ENCODE measurements at places on chromosomes 12 and 14. TPM values are rescaled to one million over a fixed set of nuclear protein-coding genes. Genes with fewer than 3 reads are reported as not detected.

Gene DTX1
- 0.49 TPM for total RNA-seq

Gene TAS2R9
- total RNA-seq = not detected

Gene STAC3
- total RNA-seq = 0.57 TPM

Gene ANKRD13A
- 67.6 TPM for total RNA-seq

Gene ACSS3
- total RNA-seq = 7.4 TPM

Gene HOXC11
- total RNA-seq = not detected

Gene DAO
- not detected for total RNA-seq

Gene RND1
- 6.1 TPM for total RNA-seq

GRCh38 chr12:29229158-29229505 is 80.1 kb downstream of the FAR2 start:
- no peaks in the 10 kb centered on the region for H3K4me1 ChIP-seq
- H3K36me3 ChIP-seq = no peaks in the 10 kb centered on the region
- no peaks in the 10 kb centered on the region for H3K27me3 ChIP-seq
- no peak for DNase-seq

GRCh38 chr12:7058163-7058845 is 2.2 kb upstream of the C1S start:
- H3K36me3 ChIP-seq = no peaks in the 10 kb centered on the region
- H3K4me1 ChIP-seq = peaks cover 50% of the 10 kb centered on the region
- H3K27ac ChIP-seq = no peak overlapping the region
- DNase-seq = no peak

DNA sequence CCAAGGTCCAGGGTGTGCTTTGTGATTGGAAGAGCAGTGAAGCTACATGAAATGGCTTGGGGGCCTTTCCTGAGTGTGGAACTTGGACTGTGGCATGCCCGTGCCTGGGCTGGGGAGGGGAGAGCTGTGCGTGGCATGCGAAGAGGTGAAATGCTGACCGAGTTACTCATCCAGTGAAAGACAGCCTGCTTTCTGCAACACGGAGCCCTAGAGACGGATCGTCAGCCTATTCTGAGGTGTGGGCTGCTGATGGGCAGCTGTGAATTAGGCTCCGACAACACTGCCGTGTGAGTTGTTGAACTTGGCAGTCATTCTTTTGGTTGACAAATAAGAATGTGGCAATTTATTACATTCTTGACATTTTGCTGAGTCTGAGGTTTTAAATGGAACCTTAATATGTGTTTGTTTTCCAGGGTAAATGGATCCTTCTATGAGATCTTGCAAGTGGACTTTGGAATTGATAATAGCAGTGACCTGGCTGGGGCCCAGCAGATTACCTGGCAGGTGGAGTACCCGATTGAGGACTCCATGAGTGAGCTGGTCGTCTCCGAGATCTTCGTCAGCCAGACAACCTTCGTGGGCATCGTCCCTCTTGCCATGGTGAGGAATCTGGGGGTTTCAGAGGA is 453.9 kb downstream of the AACS start:
- no peaks in the 10 kb centered on the region for H3K36me3 ChIP-seq
- H3K4me1 ChIP-seq = no peaks in the 10 kb centered on the region
- no peaks in the 10 kb centered on the region for H3K27me3 ChIP-seq
- no peak overlapping the region for H3K4me3 ChIP-seq
- DNase-seq = no peak

DNA sequence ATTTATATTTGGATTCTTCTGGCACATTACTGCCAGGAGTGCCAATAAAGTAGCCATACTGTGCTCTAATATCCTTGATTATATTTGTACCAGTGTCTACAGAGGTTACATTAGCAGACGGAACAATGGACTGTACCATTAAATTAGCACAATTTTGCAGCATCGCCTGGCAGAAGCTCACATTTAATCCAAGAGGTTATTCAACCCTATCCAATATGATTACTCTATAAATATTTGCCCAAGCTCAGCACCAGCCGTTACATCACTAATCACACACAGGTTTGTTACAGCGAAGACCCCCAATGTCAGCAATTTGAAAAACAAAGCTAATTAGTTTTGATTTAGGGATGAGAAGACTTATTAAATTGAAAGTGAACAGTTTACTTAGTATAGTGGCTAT is 16.9 kb upstream of the MGST1 start:
- no peak overlapping the region for H3K27ac ChIP-seq
- H3K36me3 ChIP-seq = no peaks in the 10 kb centered on the region
- H3K4me3 ChIP-seq = no peak overlapping the region
- H3K4me1 ChIP-seq = no peaks in the 10 kb centered on the region
- DNase-seq = no peak
- no peaks in the 10 kb centered on the region for H3K27me3 ChIP-seq

DNA sequence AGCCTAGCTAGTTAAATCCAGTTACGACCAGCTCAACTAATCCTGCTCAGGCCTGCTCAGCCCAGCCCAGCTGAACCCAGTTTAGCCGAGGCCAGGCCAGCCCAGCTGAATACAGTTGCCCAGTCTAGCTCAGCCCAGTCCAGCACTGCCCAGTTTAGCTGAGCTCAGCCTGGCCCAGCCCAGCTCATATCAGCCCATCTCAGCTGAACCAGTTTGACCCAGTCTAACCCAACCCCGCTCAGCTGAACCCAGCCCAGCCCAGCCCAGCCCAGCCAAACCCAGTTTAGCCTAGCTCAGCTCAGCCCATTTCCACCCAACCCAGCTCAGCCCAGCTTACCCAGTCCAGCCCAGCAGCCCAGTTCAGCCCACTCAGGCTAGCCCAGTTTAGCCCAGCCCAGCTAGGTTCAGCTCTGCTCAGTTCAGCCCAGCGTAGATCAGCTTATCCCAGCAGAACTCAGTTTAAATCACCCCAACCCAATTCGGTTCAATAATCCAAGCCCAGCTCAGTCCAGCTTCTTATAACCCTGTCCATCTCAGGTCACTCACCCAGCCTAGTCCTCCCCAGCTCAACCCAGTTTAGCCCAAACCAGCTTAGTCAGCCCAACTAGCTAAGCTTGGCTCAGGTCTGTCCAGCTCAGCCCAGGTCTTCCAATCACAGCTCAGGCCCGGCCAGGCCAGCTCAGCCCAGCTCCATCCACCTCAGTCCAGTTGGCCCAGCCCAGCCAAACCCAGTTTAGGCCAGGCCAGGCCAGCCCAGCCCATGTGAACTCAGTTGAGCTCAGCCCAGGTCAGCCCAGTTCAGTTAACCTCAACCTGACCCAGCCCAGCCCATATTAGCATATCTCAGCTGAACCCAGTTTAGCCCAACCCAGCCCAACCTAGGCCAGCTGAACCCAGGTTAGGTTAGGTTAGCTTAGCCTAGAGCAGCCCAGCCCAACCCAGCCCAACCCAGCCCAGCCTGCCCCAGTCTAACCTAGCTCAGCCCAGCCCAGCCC is 76.7 kb downstream of the TMEM121 start:
- H3K36me3 ChIP-seq = no peaks in the 10 kb centered on the region
- H3K4me3 ChIP-seq = no peak overlapping the region
- DNase-seq = no peak

DNA sequence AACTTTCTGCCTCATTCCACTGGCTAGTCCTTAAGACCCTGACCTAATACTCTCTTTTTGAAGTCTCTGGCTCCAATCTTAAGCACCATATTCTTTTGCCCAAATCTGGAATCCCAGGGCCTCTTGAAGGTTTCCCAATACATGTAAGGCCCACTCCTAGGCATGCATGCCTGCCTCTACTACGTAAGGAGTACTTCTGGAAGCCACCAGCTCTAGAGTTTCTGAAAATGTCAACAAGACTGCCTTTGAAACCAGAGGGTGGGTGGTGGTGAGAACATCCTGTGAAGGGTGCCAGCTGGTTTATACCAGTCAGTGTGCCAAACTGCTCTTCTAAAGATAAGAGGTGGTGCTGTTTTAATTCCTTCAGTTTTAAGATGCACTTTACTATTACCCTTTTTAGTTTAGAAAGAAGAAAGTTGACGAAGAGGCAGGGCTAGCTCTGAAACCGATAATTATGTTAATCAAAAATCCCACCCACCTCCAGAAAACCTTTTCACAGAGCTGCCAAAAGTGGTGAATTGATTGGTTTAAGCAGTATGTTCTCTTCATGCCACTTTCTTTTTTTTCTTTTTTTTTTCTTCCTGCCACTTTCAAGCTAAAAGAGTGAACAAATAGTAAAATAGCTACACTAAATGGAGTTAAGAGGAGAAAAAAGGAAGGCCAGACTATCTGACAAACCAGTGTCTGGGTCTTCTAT is 8.7 kb upstream of the WDR89 start:
- H3K36me3 ChIP-seq = no peaks in the 10 kb centered on the region
- no peak for DNase-seq
- no peak overlapping the region for H3K27ac ChIP-seq
- no peak overlapping the region for H3K4me3 ChIP-seq
- H3K4me1 ChIP-seq = no peaks in the 10 kb centered on the region

GRCh38 chr14:65334765-65335410 is 77.6 kb upstream of the FUT8 start:
- peak overlapping the region; percentile 68 for H3K27ac ChIP-seq
- DNase-seq = no peak
- peaks cover 63% of the 10 kb centered on the region for H3K4me1 ChIP-seq
- no peaks in the 10 kb centered on the region for H3K36me3 ChIP-seq
- no peak overlapping the region for H3K4me3 ChIP-seq

- no peaks in the 10 kb centered on the region for H3K27me3 ChIP-seq
- DNase-seq = no peak
- H3K36me3 ChIP-seq = no peaks in the 10 kb centered on the region
Measured at GRCh38 chr12:59452746-59453145, 143.1 kb upstream of the SLC16A7 start.

GRCh38 chr12:116977465-116978380 is 67.0 kb downstream of the FBXW8 start:
- H3K4me1 ChIP-seq = no peaks in the 10 kb centered on the region
- no peaks in the 10 kb centered on the region for H3K27me3 ChIP-seq
- no peak overlapping the region for H3K4me3 ChIP-seq
- DNase-seq = no peak
- no peaks in the 10 kb centered on the region for H3K36me3 ChIP-seq

- H3K27ac ChIP-seq = no peak overlapping the region
- DNase-seq = no peak
- H3K27me3 ChIP-seq = no peaks in the 10 kb centered on the region
- H3K4me3 ChIP-seq = no peak overlapping the region
- H3K4me1 ChIP-seq = no peaks in the 10 kb centered on the region
Measured at GRCh38 chr14:73977896-73978295, 27.8 kb downstream of the COQ6 start.

DNA sequence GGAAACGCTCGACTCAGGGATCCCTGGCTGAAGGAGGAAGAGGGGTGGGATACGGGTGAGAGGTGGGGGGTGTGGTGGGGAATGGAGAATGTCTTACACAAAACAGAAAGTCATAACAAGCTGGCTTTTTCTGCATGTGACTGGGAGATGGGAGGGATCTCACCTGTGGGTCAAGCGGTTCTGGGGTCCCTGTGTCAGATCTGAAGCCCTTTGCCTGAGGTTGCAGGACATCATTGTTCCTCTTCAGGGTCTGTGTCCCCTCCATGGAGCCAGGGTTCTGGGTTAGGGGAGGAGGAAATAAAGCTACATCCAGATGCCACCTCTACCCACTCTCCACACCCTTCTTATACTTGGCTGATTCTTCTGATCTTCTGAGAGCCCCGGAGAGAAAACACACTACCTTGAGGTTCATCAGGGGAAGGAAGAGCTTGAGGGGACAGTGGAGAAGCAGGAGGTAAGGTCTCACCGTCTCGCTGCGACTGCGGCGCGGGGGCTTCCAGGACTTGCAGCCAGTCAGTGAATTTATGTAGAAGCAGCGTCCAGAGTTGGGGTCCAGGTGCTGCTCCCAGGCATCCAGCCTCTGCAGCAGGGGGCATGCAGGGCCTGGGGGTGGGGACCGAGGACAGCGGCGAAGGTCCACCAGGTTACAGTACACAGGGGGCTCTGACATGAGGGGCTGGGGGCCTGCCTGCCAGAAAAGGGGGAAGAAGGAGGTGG is 2.5 kb downstream of the ARHGAP9 start:
- H3K27me3 ChIP-seq = peaks cover 23% of the 10 kb centered on the region
- H3K4me3 ChIP-seq = peak overlapping the region; percentile 8
- no peaks in the 10 kb centered on the region for H3K36me3 ChIP-seq
- H3K27ac ChIP-seq = peak overlapping the region; percentile 87
- peaks cover 18% of the 10 kb centered on the region for H3K4me1 ChIP-seq

- no peak for DNase-seq
- no peaks in the 10 kb centered on the region for H3K36me3 ChIP-seq
Measured at GRCh38 chr14:101186992-101187815, 283.7 kb upstream of the RTL1 start.

- peaks cover 8% of the 10 kb centered on the region for H3K36me3 ChIP-seq
- no peak overlapping the region for H3K4me3 ChIP-seq
- H3K4me1 ChIP-seq = no peaks in the 10 kb centered on the region
- no peak overlapping the region for H3K27ac ChIP-seq
Measured at GRCh38 chr14:77200406-77200985, 18.9 kb downstream of the TMEM63C start.

DNA sequence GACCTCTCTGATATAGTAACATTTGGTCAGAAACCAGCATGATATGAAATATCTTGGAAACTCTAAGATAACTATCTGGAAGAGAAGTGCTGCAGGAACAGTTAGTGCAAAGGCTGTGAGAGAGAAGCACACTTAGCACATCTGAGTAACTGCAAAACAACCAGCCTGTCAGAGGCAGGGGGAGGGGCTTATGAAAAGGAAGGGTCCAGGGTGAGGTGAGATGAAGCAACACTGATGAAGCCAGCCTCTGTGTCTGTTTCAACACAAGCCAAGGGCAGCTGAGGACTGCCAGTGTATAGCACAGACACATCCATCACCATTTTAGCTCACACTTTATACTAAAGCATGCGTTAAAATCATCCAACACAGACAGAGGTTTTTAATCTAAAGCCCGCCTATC is 37.4 kb upstream of the OVCH1 start:
- no peak for DNase-seq
- H3K4me3 ChIP-seq = no peak overlapping the region
- no peaks in the 10 kb centered on the region for H3K27me3 ChIP-seq
- H3K4me1 ChIP-seq = no peaks in the 10 kb centered on the region
- no peaks in the 10 kb centered on the region for H3K36me3 ChIP-seq

DNA sequence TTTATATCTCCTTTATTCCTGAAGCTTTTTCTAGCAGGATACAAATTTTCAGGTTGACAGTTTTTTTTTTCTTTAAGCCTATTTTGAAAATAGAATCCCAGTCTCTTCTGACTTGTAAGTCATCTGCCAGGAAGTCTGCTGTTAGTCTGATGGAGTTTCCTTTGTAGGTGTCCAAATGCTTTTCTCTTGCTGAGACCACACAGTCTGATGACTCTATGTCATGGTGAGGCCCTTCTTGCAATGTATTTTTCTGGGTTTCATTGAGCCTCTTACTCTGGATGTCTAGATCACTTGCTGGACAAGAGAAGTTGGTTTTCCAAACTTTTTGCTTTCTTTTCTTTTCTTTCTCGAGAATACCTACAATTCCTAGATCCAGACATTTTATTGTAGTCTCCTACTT is 30.6 kb downstream of the USP15 start:
- H3K36me3 ChIP-seq = peaks cover under 1% of the 10 kb centered on the region
- no peak for DNase-seq
- H3K4me3 ChIP-seq = no peak overlapping the region

DNA sequence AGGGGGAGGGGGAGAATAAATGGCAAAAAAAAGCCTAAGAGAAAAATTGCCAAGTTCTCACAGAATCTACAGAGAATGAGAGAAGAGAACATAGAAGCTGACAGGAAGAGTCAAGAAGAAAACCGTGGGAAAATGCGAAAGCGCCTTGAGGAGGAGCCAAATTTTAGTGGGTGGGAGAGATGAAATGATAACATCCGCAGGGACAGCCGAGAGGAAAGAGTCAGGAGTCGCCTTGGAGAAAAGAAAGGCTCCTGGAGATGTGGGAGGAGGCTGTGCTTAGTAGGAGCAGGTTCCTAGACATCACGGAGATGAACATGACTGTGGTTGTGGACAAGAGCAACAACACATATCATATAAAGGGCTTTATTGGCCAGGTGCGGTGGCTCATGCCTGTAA is 49.4 kb downstream of the PHLDA1 start:
- H3K36me3 ChIP-seq = no peaks in the 10 kb centered on the region
- peaks cover 47% of the 10 kb centered on the region for H3K4me1 ChIP-seq
- no peaks in the 10 kb centered on the region for H3K27me3 ChIP-seq
- no peak for DNase-seq

All from esophagus squamous epithelium (tissue), 5 donors.